ENCODE measurements at places on chromosomes 11 and 22.

DNA sequence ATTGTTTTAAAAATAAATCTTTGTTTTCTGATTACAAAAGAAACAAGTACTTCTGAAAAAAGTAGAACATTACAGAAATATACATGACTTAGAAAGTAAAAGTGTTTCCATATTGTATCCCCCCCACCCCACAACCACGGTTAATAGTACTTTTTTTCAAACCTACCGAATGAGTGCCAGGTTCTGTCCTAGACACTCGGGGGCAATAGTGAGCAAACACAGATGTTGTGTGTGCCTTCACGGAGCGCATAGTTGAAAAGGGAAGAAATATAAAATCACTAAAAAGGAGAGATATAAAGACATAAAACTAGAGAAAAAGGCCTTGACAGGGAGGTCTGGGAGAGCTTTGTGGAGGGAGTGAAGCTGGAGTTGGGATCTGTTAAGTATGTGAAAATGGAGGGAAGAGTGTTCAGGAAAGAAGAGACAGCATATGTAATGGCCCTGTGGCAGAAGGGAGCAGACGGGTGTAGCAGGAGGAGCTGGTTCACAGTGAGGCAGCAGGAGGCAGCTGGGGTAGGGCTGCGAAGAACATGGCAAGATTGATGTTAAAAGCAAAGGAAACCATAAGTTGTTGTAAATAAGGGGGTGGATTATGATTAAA lies 42.1 kb upstream of the ALX4 start:
- DNase-seq: no peak

DNA sequence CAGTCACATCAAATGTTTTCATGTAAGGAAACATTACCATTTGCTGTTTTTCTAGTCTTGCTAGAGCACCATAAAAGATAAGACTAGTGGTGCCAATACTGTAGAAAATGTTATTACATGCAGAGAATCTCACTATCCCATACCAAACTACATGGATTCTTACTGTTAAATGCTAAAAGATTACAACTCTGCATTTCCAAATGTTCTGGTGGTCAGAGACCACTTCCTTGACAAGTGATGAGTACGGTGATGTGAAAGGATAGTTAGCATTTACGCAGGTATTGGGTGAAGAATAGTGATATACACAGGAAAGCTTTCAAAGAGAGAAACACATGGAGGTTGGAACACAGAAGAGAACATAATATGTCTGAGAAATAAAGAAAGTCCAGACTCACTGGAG lies 98.2 kb downstream of the GGTLC2 start:
- DNase-seq: no peak

- no peak for DNase-seq
Observed at GRCh38 chr22:19068784-19069271, 53.4 kb downstream of the DGCR2 start.

DNA sequence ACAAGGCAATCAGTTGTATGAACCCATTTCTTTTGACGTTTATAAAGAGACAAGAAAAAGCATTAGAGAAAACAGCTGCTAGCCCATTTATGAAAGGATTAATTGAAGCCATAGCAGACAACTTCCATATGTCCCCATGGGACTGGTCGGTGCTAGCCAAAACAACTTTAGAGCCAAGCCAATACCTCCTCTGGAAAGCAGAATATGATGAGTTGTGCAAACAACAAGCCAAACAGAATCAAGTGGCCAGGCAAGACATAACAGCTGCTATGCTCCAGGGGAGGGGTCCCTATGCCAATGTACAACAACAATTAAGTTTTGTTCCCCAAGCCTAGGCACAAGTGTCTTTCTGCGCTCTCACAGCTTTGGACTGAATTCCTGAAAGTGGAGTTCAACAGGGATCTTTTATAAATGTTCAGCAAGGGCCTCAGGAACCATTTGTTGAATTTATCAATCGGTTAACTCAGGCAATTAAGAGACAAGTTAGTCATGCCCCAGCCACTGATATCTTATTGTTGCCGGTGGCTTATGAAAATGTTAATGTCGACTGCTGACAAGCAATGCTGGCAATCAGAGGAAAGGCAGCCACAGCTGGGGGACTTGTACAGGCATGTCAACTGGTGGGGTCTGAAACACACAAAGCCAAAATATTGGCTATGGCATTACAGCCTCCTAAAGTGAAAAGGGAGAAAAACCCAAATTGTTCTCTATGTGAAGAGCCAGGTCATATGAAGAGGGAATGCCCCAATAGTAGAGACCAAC lies 1593.1 kb upstream of the TENM4 start:
- no peak for DNase-seq

- DNase-seq: no peak
Observed at GRCh38 chr11:94794287-94795168, 26.4 kb downstream of the AMOTL1 start.

DNA sequence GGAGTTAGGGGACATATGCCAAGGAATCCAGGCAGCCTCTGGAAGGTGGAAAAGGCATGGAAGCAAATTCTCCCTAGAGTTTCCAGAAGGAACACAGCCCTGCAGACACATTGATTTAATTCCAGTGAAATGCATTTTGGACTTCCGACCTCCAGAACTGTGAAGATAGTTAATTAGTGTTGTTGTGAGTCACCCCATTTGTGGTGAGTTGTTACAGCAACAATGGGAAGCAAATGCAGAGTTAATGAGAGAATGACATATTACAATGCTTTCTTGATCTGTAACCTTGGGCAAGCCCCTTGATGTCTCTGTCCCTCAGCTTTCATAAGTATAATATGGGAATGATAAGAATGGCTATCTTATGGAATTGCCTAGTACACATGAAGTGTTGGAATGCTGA lies 178.7 kb downstream of the KIRREL3 start:
- DNase-seq: no peak

GRCh38 chr11:79422866-79423265 lies 18.0 kb downstream of the TENM4 start:
- DNase-seq: no peak

Measured in activated T-helper 1 cell treated with anti-CD3 and anti-CD28 coated beads, Interleukin-2, amount 50 U/mL, for 16 hours (primary cell).